Suprapubic skin (tissue), 4 donors: ENCODE measurements at places on chromosomes 13 and 19. TPM values are rescaled to one million over a fixed set of nuclear protein-coding genes. Genes with fewer than 3 reads are reported as not detected.

GRCh38 chr13:30307971-30308290 is 580 bp upstream of the KATNAL1 start:
- no peaks in the 10 kb centered on the region for H3K36me3 ChIP-seq
- H3K27me3 ChIP-seq: no peaks in the 10 kb centered on the region
- DNase-seq: no peak
- peak overlapping the region; percentile 88 for H3K4me3 ChIP-seq
- H3K4me1 ChIP-seq: peaks cover 50% of the 10 kb centered on the region

DNA sequence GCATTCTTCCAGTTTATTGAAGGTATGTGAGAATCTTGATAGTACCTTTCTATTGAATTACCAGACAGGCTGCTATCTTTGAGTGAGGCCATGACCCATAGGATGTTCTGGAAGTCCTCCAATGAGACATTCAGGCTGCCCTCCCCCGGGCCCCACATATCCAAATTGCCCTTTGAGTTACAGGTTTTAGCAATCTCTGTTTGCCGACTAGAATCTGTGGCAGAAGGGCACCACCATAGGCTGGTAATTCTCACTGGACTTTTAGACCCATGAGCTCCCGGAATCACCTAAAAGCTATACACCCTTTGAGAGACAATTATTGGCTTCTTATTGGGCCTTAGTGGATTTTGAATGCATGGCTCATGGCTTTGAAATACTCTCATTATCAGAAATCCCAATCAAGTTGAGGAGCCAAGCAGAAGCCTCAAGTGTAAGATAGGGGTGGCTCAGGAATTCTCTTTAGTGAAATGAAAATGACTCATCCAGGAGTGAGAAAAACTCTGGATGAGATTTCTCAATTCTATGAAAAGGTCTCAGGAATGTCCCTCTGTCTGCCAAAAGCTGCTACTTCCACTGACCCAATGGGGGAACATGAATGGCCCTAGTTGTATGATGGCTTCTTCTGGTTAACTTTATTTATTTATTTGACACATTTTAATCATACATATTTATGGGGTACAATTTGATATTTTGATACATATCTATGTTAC is 172.1 kb upstream of the CSNK1A1L start:
- DNase-seq: no peak
- H3K27me3 ChIP-seq: no peaks in the 10 kb centered on the region
- H3K4me1 ChIP-seq: no peaks in the 10 kb centered on the region
- H3K36me3 ChIP-seq: no peaks in the 10 kb centered on the region

Gene FFAR1
- total RNA-seq: not detected

Gene C19orf81
- not detected for total RNA-seq

Gene KRTDAP
- 1,056 TPM for total RNA-seq
